CMK (cell line): ENCODE measurements at places on chromosomes 4 and X.

GRCh38 chr4:6198768-6199421 is 1.5 kb downstream of the JAKMIP1 start:
- DNase-seq, result no peak

- no peak for DNase-seq
Measured at GRCh38 chr4:3853388-3854035, 87.3 kb downstream of the ADRA2C start.

- no peak for DNase-seq
Measured at GRCh38 chr4:80173841-80174240, 23.5 kb upstream of the PRDM8 start.

DNA sequence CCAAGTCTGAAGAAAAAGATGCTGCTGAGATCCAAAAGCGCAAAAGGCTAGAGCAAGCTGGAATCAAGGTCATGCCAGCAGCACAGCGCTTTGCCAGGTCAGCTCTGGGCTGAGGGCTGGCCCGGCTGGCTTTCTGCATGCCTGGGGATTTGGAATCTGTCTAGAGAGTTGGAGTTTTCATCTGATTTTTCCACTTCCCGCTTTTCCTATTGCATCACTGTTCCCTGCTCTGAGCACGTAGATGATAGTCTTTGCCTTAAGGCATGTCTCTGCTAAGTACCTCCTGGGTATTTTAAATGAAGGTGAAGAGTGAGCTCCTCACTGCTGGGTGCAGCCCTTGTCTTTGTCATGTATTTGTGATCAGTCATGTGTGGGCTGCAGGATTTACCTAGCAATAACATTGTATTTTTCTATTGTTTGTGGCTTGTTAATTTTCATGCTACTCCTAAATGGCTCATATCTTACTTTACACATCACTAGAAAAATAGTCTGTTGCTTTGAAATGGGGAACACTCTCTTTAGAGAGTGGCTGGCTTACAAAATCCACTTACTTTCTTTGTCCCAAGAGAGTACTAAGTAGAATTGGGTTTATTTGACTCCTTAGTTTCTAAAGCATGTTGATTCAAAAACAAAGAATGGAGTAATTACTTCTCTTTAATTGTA is 82.8 kb downstream of the LIMCH1 start:
- DNase-seq, result no peak

DNA sequence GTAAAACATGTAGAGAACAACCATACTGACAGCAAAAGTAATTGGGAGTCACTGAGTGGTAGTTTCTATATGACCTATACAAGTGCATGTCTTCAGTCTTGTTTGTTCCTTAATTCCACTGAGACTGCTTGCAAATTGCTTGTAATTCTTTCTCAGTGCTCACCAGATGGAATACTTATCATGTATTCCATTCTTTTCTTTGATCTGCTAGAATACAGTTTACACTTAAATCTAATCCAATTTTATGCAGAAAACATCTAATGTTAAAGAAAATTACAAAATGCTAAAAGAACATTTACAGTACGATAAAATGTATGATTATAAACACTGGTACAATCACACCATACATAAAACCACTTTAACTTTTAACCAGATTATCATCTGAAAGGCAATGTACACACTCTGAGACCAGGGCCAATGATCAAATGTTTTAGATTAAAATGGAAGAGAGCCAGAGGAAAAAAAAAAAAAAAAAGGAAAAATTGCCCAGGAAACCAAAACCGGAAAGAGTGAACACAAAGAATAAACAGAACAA is 741.4 kb downstream of the FAT4 start:
- DNase-seq, result no peak

DNA sequence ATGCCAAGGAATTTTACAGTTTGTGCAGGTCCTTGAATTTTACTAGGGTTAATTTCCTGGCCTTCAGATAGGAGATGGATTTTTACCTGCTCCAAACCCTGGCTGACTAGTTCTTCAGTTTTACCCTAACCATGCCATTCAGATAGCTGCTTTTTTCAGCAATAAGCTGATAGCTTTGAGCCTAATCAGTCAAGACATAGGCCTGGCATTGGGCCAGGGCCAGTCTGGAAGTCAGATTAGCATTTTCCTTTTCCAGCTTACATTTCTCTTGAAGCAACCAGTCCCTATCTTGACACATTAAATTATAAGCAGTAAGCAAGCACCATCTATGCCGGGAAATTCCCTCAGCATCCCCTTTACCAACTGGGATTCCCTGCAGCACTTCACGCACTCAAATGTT is 177.1 kb downstream of the ADGRA3 start:
- no peak for DNase-seq

GRCh38 chr4:145709843-145710242 is 29.9 kb downstream of the C4orf51 start:
- no peak for DNase-seq
